ENCODE measurements at places on chromosomes 2 and 18. TPM values are rescaled to one million over a fixed set of nuclear protein-coding genes. Genes with fewer than 3 reads are reported as not detected.

CMPK2 gene
- 0.65 TPM for total RNA-seq

SP9 gene
- not detected for total RNA-seq

ATOH8 gene
- 9.8 TPM for total RNA-seq

ANKRD30B gene
- total RNA-seq, result under 0.01 TPM

IL1F10 gene
- not detected for total RNA-seq

GLI2 gene
- not detected for total RNA-seq

CD207 gene
- under 0.01 TPM for total RNA-seq

CRYGD gene
- not detected for total RNA-seq

SETBP1 gene
- total RNA-seq, result 1.1 TPM

PARD3B gene
- total RNA-seq, result 10.9 TPM

ACOXL gene
- total RNA-seq, result not detected

DCC gene
- not detected for total RNA-seq

DSG1 gene
- total RNA-seq, result not detected

SLC8A1 gene
- under 0.01 TPM for total RNA-seq

TRABD2A gene
- total RNA-seq, result 0.99 TPM

ERBB4 gene
- total RNA-seq, result under 0.01 TPM
